Hair follicular keratinocyte (primary cell): ENCODE measurements at places on chromosomes 3 and 15. TPM values are rescaled to one million over a fixed set of nuclear protein-coding genes. Genes with fewer than 3 reads are reported as not detected.

The DAPK2 gene
- total RNA-seq = 1.2 and 2.0 TPM in 2 replicates

The INSYN1 gene
- 0.08 and 0.42 TPM in 2 replicates for total RNA-seq

The IGDCC3 gene
- total RNA-seq = not detected in 2 replicates

The VEPH1 gene
- 0.08 and 0.34 TPM in 2 replicates for total RNA-seq

The TNNC1 gene
- total RNA-seq = not detected in 2 replicates

The BTLA gene
- not detected in 2 replicates for total RNA-seq

The TP63 gene
- 138 and 212 TPM in 2 replicates for total RNA-seq

The CAMP gene
- 0.62 TPM in 1 of 2 replicates, not detected in the other for total RNA-seq

The SLC9C1 gene
- not detected in 2 replicates for total RNA-seq

The STARD9 gene
- total RNA-seq = 1.2 and 1.7 TPM in 2 replicates

The TRIM42 gene
- total RNA-seq = not detected in 2 replicates

The CCR3 gene
- total RNA-seq = not detected in 2 replicates

The GPR87 gene
- total RNA-seq = 61.2 and 66.5 TPM in 2 replicates

The C3orf49 gene
- total RNA-seq = not detected in 2 replicates

The AADACL2 gene
- total RNA-seq = not detected in 2 replicates

The DUOXA2 gene
- total RNA-seq = not detected in 2 replicates

The HCN4 gene
- total RNA-seq = not detected in 2 replicates

The PRSS50 gene
- total RNA-seq = not detected in 2 replicates
